ENCODE measurements at places on chromosomes 2 and 18.

DNA sequence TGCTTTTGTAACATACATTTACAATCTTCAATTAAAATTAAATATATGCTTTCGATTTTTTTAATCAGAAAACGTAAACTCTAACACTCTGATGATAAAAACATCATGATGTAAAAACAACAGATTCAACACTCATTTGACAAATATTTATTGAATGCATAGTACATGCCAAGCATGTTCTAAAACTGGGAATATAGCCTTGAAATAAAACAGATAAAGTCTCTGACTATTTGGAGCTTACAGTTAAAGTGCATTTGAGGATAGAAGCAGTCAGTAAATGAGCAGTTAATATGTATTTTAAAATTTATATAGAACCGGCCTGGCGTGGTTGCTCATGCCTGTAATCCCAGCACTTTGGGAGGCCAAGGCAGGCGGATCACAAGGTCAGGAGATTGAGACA, 47.8 kb downstream of the TMX3 start:
- DNase-seq: no peak

DNA sequence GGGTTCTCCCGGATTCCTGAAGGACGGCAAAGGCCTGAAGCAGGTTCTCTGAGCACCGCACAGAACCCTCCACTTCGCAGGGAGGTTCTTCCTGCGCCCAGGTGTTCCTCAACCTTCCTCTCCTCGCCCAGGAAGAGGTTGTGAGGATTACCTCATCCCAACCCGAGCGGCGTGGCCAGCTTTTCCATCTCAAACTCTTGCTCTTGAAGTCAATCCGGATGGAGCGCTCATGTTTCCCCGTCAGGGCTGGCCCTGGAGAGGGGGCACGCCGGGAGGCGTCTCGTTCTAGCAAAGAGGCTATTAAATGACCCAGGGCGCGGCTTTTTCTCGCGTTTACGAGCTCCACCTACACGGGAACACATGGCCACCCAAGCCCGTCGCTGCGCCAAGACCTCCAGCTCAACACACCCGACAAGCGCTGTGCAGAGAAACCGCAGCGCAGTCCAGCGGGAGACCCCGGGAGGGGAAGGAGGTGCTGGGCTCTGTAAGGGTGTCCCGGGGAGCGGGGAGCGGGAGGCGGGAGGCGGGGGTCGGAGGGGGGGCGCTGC, 540 bp upstream of the RAB10 start:
- DNase-seq: peak; percentile 87

- no peak for DNase-seq
Observed at GRCh38 chr2:173669271-173669853, 295.8 kb downstream of the SP3 start.

DNA sequence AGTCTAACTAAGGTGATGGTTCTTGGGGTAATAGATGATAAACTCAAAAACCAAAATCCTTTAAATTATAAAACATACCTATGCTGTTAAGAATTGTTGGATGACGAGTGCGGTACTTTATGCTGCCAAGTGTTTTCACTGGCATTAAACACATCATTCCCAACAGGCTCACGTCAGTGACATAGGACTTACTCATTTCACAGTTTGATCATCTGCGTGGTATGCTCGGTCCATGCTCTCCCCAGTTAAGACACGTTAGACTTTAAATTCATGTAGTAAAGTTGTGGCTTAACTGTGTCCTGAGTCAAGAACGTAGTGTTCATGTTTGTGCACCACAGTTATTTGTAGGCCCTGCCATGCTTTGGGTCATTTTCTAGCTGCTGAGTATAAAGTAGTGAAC, 125.6 kb upstream of the MYT1L start:
- DNase-seq: no peak

DNA sequence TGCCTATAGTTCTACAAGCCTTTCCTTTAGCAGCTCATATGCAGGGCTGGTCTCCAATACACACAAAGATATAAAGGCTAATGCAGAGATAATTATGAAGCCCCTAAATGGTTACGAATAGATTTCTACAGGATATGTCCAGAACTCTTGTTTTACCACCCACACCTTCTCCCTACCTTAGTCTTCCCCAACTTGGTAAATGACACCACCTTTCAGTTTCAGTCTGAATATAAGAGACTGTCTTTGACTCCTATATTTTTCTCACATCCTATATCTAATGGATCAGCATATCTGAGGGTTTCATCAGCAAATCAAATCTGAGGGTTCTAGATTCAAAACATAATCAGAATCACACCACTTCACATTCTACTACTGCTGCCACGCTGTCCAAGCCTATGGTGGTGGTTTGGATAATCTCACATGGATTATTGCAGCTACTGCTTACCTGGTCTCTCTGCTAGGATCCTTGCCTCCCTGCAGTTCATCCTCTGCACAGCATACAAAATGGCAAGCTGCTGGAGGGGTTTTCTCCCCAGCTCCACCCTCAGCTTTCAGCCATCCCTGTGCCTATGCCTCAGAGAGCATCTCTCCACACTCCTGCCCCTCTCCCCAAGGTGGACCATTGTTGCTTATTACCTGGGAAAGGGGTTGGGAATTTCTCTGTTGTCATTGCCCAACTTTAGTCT, 178.0 kb upstream of the SPOPL start:
- no peak for DNase-seq
